ENCODE measurements at places on chromosomes 2 and 18.

DNA sequence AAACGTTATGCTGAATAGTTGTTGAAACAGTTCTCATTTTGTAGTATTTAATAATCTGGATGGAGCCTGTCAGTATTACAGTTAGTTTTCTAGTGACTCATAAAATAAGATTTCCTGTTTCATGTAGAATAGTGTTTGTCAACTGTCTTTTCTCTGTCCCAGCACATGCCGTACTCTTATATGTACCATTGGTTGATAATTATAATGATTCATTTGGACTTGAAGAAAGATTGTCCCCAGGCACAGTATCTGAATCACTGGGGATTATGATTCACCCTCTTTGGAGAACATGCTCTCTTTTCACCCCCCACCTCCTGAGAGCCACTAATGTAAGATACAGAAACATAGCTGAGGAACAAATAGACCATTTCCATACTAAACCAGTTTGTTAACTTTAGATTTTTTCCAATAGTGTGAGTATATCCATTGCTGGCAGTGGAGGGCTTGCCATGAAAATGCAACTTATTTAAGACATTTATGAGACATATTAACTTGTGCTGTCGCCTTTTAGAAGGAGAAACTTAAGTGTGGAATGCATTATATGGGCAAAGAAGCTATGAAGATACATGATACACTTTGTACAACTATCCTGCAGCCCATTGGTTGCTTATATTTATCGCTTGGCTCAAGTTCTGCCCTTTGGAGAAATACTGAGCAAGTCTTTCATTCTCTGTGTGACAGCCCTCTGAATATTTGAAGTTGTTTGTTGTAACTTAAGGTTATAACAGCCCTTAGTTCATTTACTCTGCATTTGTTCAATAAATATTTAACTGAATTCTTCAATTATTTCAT, 12.4 kb downstream of the COPS8 start:
- DNase-seq, result no peak

DNA sequence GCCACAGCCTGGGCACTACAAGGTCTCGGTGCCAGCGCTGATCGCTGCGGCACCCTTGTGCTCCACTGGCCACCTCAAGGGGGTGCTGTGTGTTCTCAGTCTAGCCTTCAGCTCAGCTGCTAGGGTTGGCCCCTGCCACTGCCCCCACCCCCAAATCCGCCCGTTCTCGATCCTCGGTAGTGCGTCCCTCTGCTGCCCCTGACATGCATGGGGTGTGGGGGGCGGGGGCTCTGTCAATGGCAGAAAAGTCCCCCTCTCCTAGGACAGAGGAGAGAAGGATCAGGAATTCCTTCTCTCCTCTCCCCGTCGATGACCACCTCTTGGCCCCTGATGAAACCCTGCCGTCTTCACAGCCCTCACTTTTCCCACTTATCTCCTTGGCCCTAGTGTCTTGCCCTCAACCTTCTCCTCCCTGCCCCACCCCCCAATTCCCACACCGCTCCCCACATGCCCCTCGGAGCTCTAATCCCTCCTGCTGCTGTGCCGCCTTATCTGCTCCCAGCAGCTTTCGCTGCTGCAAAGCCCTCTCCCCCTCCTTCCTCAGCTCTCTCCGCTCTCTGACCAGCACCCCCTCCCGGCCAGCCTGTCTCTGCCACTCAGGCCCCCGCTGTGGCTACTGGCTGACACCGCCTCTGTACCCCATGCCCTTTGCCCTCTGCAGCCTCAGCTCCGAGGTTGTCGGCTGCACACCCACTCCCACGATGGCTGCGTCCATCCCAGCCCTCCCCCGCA, 4.3 kb upstream of the ASIC4 start:
- peak; percentile 67 for DNase-seq

DNA sequence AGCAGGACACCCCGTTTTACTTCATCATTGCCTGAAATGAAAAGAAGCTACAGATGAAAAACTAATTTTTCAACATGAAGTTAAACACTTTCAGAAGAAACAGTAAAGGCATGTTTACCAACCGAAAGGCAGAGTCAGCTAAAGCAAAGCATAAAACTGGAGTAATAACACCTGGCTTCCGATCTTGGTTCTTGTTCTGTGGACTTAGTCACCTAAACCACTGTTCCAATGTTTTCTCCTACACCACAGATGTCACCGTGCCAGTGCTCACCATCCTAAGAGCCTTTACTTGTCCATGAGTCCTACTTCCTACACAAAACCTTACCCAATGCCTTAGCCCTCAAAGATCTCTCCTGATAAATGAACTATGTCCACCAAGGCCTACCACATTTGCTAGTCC, 13.5 kb downstream of the MCM6 start:
- no peak for DNase-seq

DNA sequence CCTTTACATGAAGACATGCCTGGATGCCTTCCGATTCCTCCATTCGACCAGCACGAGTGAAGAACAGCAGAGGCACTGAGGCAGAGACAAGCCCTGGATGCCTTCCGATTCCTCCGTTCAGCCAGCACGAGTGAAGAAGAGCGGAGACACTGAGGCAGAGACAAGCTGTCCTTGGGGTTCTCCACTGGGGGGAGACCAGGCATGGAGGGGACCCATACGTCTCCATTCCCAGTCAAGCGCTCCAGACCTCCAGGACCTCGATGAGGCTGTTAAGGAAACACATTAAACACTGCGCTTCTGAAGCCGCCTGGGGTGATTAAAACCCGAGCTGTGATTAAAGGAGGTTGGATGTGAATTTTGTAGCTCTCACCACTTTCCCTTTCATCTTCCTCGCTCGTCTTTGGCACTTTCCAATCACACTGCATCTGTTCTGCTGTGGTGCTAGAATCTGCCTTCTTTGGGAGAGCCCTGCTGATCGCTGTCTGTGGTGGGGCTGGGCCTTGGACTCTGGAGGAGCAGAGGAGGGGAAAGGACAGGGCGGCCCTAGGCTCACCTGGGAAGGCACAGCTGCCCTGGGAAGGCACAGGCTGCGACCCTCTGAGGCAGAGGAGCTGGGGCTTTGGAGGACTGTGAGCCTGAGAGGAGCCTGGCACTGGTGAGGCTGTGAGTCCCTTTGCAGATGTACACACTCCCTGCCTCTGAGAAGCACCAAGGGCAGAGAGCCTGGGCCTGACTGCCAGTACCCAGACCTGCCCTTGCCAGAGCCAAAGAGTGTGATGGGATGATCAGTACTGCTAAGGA, 463.1 kb upstream of the HS6ST1 start:
- DNase-seq, result no peak

DNA sequence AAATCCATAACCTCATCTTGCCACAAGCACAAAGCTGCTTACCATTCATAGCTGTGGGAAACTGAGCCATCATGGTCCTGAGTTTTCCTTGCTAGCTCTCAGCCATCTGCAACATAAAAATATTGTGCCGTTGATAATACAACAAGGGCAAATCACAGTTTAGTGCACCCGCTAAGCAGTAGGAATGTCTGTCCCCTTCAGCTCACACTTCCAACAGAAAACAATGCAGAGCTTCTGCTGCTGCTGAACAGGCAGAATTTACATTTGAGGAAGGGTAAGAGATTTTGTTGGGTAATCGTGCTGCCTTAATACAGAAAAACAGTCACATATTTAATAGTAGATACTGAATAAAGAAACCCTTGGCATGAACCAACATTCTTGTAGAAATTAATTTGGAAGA, 32.3 kb downstream of the ITSN2 start:
- DNase-seq, result no peak

DNA sequence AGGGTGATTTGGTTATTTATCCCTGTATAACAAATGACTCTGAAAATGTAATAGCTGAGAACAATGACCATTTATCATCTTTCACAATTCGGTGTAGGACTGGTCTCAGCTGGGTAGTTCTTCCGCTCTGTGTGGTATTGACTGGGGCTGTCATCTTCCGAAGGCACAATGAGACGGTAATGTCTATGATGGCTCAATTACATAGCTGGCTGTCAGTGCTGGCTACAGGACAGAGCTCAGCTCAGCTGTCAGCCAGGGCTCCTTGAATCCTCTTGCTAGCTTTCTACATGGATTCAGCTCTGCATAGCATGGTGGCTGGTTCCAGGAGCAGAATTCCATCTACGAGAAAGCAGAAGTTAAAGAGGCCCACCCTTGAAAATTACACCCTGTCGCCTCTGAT, 483.8 kb downstream of the TDRD15 start:
- DNase-seq, result no peak

DNA sequence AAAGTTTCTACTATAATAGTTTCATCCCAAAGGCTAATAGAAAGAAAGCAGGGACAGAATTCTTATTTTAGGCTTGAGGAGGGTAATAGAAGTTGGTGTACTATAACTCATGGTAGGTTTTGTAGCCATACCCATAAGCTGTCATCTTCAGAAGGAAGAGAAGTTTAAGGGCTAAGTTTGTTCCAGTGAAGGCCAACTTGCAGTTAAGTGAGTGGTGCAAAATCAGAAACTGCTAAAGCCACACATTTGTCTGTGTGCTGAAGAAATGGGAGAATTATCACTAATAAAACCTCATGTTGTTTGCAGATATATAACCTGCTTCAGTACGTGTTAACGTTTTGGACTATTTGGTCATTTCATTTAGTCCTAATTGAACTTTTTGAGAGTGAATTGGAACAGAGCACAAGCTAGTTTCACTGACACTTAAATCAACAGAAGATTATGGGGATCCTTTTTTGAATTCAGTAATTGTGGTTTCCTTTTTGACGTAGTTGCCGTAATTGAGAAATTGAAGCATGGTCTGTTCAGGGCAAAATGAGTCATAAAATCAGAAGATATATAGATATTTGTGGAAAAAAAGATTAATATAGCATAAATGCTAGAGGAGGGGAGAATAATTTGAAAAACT, 69.1 kb downstream of the PHLPP1 start:
- DNase-seq, result no peak

DNA sequence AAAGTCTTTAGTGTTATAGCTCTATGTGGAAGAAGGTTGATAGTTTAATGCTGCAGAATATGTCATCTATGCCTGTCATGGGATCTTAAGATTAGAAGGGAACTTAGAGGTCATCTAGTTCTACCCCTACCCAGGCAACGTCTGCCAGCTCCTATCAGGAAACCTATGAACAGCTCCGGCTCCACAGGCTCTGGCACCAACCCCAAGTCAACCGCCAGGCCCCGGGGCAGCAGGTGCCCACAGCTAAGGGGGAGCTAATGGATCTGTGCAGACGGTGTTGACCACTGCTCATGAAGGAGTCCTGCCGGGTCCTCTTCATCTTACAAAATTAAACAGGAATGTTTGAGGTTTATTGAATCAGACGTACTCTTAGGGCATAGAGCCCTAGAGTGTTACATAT, 440.8 kb upstream of the KLHL29 start:
- no peak for DNase-seq

GRCh38 chr2:3432067-3432466, 52.6 kb downstream of the TRAPPC12 start:
- DNase-seq, result no peak

DNA sequence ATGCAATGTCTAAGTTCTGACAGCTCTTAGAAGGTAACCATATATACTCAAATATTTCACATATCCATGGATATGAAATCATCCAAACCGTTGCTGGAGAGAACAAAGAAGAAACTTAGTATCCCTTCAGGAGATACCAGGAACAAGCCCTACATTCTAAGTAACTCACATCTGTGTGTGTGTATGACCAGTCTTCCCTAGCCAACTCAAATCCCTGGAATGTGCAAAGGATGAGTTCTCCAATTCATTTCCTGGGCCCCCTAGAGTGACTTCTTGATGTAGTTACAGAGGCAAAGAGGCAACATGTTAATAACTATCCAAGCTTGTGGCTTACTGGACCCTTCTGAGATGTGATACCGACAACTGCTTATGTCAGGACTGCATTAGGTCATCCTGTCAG, 20.1 kb downstream of the TPGS2 start:
- no peak for DNase-seq

DNA sequence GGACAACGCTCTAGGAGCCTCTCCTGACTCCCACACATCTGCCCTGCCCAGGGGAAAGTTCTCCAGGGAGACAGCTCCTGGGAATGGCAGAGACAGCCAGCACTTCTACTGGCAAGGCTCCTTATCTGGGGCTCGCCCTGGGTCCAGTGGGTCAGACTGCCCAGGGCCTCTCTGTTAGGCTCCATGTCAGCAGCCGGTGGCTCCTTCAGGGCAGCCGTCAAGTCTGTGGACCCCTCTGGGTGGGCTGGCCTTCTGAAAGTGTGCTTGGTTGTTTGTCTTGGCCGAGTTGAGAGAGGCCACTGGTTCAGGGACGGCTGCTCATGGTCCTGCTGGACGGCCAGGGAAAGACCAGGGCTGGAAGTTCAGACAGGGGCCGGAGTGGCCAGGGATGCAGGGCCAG, 65.6 kb downstream of the RPIA start:
- DNase-seq, result no peak

- no peak for DNase-seq
Observed at GRCh38 chr2:79670198-79670597, 157.3 kb downstream of the CTNNA2 start.

- no peak for DNase-seq
Observed at GRCh38 chr2:155842103-155842502, 490.4 kb downstream of the NR4A2 start.

DNA sequence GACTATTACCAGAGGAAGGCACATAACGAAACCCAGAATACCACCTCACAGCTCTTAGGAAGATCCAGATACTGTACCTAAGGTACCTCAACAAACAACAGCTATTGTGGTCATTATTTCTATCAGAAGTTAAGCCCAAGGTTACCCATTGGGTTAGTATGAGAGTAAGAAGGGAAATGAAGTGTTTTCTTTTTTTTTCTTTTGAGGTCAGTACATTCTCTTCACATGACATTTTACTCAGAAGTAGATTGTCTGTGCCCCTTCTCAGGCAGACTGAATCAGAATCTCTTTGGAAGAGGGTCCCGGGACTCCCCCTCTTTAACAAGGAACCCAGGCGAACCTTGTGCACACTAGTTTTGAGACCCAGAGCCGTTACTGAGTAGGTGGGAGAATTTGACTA, 233.7 kb upstream of the CXCR4 start:
- no peak for DNase-seq
